ENCODE measurements at places on chromosomes 6 and 20.

DNA sequence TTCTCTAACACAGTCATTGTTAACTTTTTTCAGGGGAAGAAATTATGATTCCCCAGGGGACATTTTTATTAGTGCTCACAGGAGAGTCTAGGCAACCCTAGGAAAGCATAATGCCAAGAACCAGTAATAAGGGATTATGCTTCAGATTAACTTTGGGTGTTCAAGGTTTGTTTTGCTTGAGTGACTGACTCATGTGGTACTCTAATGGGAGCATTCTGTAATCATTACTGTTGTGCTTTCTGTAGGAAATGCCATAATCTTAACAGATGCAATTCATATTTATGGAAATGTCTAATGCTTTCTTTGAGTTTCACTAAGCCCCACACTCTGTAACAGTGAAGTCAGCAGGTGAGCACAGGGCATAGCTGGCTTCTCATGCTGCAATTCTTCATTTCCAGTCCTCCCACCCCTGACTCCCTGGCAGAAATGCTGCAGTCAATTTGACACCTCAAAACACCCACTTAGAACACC is 263.4 kb upstream of the MAN1A1 start:
- no peak for DNase-seq

DNA sequence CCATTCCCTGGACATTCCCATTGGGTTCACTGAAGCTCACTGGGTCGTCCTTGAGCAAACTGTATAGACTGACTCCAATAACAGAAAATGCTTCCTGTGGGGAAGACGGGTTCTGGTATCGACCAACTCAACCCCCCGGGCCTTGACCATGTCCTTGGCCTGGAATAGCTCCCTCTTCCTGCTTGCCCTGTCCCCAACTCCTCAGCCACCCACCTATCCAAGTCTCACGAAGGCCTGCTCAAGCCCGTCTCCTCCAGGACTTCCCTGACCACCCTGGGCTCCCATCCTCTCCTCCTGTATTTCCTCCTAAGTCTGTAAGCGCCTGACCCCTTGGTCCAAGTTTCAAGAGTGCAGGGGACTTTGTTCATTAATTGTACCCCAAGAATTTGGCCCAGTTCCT is 2.8 kb upstream of the HMGA1 start:
- no peak for DNase-seq

DNA sequence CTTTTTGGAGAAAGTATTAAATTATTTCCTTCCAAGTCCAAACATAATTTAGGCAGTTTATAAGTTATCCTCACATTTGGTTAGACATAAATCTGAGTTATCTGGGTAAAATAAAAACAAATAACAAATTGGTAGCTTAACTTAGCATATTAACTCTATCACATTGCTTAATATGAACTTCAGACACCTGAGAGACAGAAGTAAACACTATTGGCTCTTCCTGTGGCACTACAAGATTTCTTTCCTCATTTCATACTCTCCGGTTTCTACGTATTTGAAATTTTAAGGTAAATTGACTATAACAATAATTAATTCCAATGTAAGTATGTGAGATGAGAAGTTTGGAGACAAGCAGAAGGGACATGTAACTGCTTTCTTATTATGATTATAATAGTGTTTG is 106.8 kb downstream of the TRMT11 start:
- DNase-seq = no peak

DNA sequence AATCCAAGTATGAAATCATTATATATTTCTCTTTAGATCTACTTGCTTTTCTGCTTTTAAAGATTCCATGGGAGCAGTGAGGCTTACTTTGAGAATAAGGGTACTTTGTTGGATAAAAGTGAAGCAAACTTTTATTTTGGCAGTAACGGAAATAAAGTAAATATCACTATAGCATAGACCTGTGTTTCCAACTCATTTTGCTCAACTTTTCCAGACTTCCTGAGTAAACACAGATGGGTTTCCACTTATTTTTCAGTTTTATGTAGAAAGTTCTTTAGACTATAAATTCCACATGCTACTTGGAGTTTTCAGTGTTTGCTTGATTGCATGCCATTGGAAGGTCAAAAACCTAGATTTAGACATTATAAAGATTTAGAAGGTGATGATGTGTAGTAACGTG is 6.2 kb downstream of the STX16 start:
- DNase-seq = no peak

DNA sequence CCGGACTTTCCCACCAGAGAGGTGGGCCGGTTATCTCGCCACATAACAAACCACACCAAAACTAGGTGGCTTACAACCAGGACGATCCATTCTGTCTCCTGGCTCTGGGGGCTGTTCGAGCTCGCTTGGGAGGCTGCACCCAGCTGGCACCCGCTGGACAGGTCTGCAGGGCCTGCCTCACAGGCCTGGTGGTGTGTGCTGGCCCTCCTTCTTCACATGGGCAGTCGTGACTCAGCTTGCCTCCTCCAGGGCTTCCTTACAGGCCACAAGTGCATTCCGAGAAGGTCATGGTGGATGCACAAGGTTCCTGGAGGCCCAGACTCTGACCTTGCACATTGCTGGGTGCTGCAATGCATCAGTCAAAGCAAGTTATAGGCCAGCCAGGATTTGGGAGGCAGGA is 34.2 kb downstream of the FOXF2 start:
- no peak for DNase-seq

DNA sequence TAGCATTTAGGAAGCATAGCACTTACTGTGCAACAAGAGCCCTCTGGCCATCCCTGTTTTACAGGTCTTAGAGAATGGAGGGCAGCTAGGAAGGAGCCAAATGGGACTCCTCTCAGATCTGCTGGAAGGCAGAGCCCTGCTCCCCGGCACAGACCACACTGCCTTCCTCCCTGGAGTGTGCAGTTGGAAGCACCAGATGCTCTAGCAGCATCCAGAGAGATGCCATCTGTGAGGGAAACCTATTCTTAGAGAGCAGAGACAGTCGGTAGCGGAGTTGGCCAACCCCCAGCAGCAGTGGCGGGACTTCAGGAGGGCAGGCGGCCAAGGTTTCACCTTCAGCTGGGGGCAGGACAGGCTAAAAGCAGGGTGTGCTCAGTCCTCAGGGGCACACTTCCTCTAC is 16.7 kb upstream of the E2F1 start:
- DNase-seq = no peak

Data from common myeloid progenitor, CD34-positive (primary cell).